ENCODE measurements at places on chromosomes 5 and 9.

DNA sequence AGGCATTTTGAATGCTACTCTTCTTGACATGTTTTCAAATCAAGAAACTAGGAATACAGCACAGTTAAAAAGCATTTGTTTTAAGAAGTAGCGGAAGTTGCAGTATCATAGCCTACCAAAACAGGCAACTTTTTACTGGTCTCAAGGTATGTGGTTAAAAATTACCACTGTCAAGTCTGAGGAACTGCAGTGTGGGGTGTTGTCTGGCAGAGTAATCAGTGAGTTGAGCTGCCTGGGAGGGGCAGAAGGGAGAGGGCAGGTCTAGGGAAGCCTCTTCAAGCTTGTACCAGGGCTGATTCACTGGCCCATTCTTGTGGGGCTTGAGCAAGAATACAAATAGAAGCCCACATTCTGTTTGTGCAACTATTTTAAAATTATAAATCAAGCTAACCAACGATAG is 42.4 kb upstream of the SV2C start:
- DNase-seq, result no peak

GRCh38 chr5:55418994-55419968 is 111.5 kb downstream of the MTREX start:
- no peak for DNase-seq

DNA sequence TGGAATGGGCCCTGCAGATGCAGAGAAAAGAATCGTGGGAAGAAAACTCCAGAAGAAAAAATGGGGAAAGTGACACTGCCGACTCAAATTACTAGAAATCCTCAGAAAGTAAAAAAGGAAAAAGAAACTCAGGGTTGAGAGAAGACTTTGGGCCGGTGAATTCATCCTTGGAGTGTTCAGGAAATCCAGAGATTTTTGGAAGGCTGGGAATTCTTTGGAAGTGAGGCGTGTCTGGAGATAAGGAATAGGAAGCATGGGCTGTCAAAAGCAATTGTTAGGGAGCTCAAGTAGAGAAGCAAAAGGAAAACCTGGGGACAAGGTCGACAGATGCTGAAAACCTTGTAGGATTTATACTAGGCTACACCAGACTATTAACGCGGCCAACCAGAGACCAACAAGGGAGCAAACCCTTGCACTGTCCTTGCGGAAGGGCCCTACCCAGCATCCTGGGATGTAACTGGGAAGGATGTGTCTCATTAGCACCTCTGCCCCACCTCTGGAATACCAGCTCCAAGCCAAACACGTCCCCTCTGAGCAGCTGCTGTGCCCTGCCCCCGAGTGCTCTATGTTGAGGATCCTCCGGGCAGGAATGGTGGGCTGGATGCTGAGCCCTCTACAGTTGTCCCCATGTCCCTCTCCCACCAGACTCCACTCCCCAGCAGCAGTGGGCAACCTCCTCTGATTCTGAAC is 11.6 kb downstream of the DAB2IP start:
- no peak for DNase-seq

- no peak for DNase-seq
Measured at GRCh38 chr9:129026442-129027223, 1.5 kb downstream of the SH3GLB2 start.

DNA sequence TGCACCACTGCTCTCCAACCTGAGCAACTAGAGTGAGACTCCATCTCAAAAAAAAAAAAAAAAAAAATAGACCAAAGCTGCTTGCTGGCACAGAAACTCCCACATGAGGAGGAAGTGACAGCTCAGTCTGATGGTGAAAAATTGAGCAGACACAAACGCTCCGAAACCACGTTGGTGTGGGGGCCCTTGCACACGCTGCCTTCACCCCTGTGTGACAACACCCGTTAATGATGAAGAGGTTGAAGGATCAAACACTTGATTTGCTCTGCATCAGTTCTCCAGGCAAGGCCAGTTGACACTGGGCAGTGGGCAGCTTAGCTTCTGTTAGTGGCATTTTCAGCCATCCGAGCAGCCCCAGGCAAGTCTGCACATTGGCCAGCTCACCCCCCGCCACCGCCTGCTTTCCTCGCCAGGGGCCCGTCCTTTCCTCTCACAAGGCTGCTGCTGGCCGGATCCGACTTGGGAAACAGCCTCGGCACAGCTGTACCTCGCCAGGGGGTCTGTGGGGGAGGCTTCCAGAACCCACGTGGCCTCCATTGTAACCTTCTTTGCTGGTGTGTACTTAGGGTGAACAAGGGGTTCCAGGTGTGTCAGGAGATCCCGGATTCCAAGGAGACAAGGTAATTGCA is 79.8 kb downstream of the COL27A1 start:
- no peak for DNase-seq

- no peak for DNase-seq
Measured at GRCh38 chr5:158170060-158170459, 311.1 kb upstream of the CLINT1 start.

DNA sequence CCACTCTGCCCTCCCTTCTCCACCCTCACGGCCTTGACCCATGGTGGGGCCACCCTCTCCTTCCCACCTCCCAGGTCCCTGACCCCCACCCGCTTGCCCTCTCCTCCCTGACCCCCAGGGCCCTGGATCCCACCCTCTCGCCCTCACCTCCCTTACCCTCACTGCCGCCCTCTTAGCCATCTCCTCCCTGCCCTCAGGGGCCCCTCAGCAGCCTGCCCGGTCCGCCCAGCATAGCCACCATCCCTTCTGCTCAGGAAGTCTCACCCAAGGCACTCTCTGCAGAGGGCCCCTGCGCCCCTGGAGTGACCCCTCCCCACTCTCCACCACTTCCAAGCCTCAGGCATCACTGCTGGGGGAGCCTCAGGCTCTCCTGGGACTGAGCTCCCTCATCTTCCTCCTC is 66.3 kb downstream of the MRPL36 start:
- no peak for DNase-seq

DNA sequence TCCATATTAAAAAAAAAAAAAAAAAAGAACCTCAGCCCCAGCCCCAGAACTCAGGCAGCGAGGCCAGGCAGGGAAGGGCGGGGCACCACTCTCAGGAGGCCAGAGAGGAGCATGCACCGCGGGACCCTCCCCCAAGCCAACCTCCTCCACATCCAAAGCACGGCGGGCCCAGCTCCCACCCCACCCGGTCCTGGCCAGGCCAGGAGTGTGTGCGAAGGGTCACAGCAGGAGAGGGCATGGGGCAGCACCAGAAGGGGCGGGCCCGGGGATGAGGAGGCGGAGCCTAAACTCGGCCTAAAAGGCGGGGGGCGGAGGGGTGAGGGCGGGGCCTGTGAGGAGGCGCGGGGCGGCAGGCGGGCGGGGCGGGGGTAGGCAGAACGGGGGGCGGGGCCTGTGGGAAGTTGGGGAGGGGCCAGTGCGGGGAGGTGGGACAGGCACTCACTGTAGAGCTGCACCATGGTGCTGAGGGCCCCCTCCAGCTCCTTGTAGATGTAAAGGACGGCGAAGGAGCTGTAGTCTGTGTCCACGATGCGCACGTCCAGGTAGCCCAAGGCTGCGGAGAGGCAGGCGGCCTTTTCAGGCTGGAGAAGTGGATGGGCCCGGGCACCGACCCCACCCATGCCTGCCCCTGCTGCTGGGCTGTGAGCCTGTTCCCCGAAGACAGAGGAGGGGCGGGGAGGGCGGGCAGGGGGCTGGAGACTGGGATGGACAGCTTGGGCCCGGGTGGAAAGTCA is 1.2 kb downstream of the LCN15 start:
- DNase-seq, result no peak

GRCh38 chr9:134602547-134603362 is 38.8 kb upstream of the COL5A1 start:
- no peak for DNase-seq

GRCh38 chr5:132669455-132669820 is 4.4 kb upstream of the IL4 start:
- no peak for DNase-seq

DNA sequence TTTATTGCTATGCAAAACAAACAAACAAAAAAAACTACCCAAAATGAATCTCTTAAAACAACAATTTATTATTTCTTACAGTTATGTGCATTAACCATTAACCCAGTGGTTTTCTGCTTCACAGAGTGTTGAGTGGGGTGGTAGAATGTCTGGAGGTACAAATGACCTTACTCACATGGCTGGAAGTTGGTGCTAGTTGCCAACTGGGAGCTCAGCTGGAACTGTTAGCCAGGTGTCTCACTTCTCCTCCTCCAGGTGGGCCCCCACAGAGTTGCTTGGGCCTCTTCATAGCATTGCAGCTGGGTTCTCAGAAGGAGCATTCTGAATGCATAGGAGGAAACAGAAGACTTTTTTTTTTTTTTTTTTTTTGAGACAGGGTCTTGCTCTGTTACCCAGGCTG is 10.5 kb upstream of the B4GALT1 start:
- DNase-seq, result no peak

- no peak for DNase-seq
Measured at GRCh38 chr5:64746446-64746845, 22.0 kb downstream of the SREK1IP1 start.

GRCh38 chr9:110283751-110284150 is 27.4 kb upstream of the TXN start:
- no peak for DNase-seq
